Hematopoietic multipotent progenitor cell (in vitro differentiated cells): ENCODE measurements at places on chromosomes 4 and X.

GRCh38 chrX:77975755-77976154, 6.3 kb upstream of the PGAM4 start:
- DNase-seq: no peak

- peak; percentile 90 for DNase-seq
Observed at GRCh38 chr4:170259631-170260153, 169.9 kb upstream of the AADAT start.

GRCh38 chr4:53490965-53491622, 100.2 kb downstream of the LNX1 start:
- DNase-seq: no peak

DNA sequence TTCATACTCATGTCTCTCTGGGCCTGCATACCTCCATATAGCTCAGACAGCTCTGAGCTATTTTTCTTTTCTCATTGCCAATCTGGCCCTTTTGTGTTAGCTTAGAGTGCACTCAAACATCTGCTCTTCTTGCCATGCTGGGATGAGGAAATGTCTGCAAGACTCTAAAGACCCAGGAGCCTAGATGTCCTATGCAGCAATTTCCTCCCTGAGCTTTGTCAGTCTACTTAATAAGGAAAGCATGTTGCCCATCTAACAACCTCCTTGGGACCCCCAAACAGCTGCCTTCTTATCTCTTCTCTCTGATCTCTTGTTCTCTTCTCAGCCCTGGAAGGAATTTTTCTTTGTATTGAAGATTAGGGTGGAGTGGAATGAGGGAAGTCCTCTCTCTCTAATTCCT, 69.2 kb downstream of the UCHL1 start:
- no peak for DNase-seq

DNA sequence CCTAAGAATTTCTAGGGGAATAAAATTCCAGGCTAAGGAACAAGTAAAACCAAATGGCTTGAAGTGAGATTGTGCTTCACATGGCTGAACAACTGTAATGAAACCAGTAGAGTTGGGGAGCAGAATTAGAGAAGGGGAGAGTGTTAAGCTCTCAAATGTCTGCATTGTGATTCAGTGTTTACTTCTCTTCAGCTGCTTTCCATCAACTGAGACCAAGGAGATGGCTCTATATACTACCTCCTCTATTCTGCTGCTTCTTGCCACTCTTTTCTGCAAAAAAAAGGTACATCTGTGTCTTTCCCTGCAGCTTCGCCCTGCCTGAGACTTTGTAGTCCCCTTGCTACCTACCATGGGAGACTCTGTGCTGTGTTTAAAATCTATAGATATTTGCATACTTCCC, 73.5 kb downstream of the WDFY3 start:
- no peak for DNase-seq
